Kidney (tissue), 22 donors: ENCODE measurements at places on chromosomes 4 and X. TPM values are rescaled to one million over a fixed set of nuclear protein-coding genes. Genes with fewer than 3 reads are reported as not detected.

GRCh38 chr4:73668782-73669201 lies 48.6 kb upstream of the RASSF6 start:
- H3K27me3 ChIP-seq: no peaks in the 10 kb centered on the region
- no peak for DNase-seq
- H3K4me1 ChIP-seq: no peaks in the 10 kb centered on the region
- no peaks in the 10 kb centered on the region for H3K36me3 ChIP-seq
- H3K4me3 ChIP-seq: no peak overlapping the region

DNA sequence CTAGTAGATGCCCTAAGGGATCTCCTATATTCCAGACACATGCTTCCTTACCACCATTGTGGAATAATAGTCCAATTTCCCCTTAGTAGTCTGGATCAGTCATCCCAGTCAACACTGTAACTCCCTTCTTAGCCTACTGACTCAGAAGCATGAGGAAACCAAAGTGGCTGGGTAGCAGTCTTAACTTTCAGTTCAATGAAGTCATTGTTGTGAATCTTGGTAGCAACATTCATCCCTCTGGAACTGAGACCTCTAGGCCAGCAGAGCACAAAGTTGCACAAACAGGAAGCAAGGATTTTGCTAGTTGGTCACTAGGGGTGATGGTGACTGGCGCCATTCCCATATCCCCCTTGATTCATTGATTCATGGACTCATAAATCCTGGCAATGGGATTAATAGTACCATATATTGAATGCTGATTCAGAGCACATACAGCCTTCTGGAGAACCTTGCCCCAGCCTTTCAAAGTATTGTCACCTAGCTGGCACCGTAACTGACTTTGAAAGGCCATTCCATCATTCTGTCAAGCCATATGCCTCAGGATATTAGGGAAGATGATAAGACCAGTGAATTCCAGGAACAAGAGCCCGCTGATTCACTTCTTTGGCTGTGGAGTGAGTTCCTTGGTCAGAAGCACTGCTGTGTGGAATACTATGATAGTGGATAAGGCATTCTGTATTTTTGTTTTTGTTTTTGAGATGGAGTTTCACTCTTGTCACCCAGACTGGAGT lies 19.7 kb upstream of the GPAT3 start:
- H3K4me1 ChIP-seq: no peaks in the 10 kb centered on the region
- no peaks in the 10 kb centered on the region for H3K27me3 ChIP-seq
- H3K27ac ChIP-seq: no peak overlapping the region
- DNase-seq: no peak

DNA sequence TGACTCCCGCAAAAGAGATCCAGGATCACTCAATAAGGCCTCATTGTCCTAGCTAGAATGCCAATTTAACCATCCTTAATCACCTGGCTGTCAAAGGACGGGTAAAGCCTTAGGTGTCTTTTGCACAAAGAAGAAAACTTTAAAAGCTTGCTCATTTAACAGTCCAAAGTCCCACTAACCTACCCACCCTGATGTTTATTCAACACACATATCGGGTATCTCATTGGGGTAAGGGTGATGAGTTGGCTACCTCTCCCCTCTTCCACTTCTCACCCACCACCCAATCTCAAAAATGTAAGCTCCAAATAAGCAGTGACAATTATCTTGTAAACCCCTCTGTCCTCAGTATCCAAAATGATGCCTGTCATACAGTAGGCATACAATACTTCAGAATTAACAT lies 988 bp upstream of the SRD5A3 start:
- H3K4me3 ChIP-seq: no peak overlapping the region
- no peak overlapping the region for H3K27ac ChIP-seq

DNA sequence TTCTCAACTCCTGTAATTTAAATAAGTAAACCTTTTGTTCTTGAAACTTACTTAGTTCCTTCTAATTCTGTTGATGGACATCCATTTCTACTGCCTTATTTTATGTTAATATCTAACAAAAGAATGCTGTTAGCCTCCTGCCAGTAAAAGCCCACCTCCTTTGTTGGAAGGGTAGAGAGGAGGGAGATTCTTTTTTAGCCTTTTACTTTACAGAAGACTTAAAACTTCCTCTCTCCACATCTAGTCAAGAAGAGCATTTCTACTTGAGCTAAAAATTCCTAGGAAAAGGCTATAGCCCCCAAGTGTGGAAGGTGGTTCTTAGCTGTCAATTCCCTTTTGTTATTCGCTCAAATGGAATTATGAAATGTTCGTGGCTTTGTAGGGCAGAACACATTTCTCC lies 118.7 kb downstream of the ZIC3 start:
- H3K27ac ChIP-seq: no peak overlapping the region
- no peak overlapping the region for H3K4me3 ChIP-seq
- no peaks in the 10 kb centered on the region for H3K27me3 ChIP-seq
- H3K36me3 ChIP-seq: no peaks in the 10 kb centered on the region

DNA sequence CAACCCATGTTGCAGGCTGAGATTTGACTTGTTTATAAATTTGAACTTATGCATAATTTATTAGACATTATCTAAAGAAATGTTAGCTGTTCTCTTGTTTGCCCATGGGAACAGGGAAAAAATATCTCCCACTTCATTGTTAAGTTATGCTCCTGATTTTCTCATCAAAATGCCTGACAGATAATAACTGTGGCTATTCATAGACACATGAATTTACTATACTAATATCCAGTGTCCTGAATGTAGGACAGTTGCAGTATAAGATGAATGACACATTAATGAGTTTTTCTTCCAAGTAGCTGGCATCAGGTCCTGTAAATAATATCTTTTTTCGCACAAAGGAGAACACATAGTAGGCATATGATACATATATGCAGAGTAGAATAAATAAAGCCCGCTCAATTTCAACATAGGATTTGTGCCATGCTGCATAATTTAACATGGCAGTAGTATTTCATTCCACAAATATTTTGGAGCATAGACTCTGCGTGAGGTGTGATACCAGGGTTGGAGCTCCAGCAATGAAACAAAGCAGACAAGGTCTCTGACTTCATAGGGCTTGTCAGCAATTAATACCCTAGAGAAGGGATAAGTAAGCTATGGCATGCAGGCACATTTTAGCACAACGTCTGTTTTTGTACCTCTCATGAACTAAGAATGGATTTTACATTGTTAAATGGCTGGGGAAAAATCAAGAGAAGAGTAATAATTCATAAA lies 40.4 kb upstream of the DDX53 start:
- no peaks in the 10 kb centered on the region for H3K36me3 ChIP-seq
- no peak for DNase-seq
- H3K4me3 ChIP-seq: no peak overlapping the region

The NKX1-1 gene
- not detected for polyA plus RNA-seq

The FHIP1A gene
- polyA plus RNA-seq: 0.80 TPM
